ENCODE measurements at places on chromosomes 5 and 9.

GRCh38 chr5:4386152-4386551 lies 754.0 kb upstream of the ADAMTS16 start:
- no peak for DNase-seq

DNA sequence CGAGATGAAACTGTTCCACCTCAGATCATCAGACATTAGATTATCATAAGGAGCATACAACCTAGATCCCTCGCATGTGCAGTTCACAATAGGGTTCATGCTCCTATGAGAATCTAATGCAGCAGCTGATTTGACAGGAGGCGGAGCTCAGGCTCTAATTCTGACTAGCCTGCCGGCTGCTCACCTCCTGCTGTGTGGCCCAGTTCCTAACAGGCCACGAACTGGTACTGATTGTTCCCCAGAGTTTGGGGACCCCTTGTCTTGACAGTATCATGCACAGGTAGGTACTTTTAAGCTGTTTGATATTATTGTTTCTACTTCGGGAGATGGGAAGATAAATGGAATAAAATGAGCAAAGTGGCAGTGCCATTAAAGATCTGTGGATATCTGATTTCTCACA lies 66.9 kb downstream of the ZCCHC7 start:
- DNase-seq = no peak

- peak; percentile 55 for DNase-seq
These were observed 34.1 kb downstream of the NEK6 start for GRCh38 chr9:124291801-124292396.

GRCh38 chr5:130762031-130762430 lies 403.0 kb downstream of the HINT1 start:
- no peak for DNase-seq

DNA sequence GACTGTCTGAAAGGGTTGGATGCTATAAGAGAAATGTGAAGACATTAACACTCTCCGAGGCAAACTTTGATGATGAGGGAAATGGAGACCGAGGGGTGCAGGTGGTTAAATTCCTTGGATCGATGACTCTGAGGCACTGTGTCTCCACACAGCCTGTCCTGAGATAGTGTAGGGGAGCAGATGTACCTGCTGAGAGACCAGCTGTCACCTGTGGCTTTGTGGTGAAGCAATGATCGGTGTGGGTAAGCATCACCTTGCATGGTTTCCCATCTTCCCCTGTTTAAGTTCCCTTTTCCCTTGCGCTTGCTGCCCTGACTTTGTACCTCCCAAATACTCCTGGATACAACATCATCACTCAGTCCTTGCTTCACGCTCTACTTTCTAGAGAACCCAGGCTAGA lies 9.8 kb upstream of the MIER3 start:
- no peak for DNase-seq

- no peak for DNase-seq
These were observed 13.9 kb upstream of the CTNNAL1 start for GRCh38 chr9:109027176-109027575.

- no peak for DNase-seq
These were observed 356.1 kb downstream of the SPOCK1 start for GRCh38 chr5:137142764-137143605.

All from stimulated activated CD4-positive, alpha-beta T cell treated with anti-CD3 and anti-CD28 coated beads, Interleukin-4, amount 100 ng/mL, for 24 hours (primary cell).